Testis (tissue), 5 donors: ENCODE measurements at places on chromosomes 3 and 15. TPM values are rescaled to one million over a fixed set of nuclear protein-coding genes. Genes with fewer than 3 reads are reported as not detected.

DNA sequence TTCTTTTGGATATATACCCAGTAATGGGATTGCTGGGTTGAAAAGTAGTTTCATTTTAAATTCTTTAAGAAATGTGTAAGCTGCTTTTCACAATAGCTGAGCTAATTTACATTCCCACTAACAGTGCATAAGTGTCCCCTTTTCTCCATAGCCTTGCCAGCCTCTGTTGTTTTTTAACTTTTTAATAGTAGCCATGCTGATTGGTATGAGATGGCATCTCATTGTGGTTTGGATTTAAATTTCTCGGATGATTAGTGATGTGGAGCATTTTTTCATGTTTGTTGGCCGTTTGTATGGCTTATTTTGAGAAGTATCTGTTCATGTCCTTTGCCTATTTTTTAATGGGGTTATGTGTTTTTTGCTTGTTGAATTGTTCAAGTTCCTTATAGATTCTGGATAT is 444.3 kb upstream of the ATP11B start:
- H3K27ac ChIP-seq = no peak overlapping the region
- no peaks in the 10 kb centered on the region for H3K27me3 ChIP-seq
- no peak overlapping the region for H3K4me3 ChIP-seq
- H3K4me1 ChIP-seq = no peaks in the 10 kb centered on the region
- DNase-seq = no peak

DNA sequence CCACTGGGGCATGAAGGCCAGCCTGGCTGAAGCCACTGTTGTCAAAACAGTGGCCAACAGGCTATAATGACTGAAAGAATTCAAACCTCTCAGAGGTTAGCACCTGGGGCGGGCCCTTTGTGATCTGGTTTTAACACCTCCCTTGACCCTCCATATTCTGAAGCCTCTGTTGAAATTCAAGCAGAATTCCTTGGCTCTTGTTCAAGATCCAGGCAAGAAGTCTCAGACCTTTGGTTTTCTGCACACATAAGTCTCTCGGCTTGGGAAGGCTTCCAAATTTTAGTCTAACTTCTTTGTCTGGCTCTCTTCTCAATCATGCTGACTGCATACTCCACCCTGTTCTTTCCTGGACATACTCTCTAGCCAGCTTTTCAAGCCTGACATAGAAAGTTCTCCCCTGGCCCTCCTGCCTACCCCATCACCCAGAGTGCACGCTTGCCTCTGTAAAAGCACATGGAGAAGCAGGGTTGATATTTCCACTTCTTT is 144.5 kb downstream of the PDZRN3 start:
- H3K4me3 ChIP-seq = no peak overlapping the region
- no peaks in the 10 kb centered on the region for H3K4me1 ChIP-seq
- no peak for DNase-seq
- no peaks in the 10 kb centered on the region for H3K27me3 ChIP-seq

GRCh38 chr3:190595179-190595795 is 81.4 kb downstream of the IL1RAP start:
- no peaks in the 10 kb centered on the region for H3K4me1 ChIP-seq
- H3K27ac ChIP-seq = no peak overlapping the region
- no peak for DNase-seq

- no peak overlapping the region for H3K4me3 ChIP-seq
- no peaks in the 10 kb centered on the region for H3K27me3 ChIP-seq
- H3K27ac ChIP-seq = no peak overlapping the region
- H3K36me3 ChIP-seq = no peaks in the 10 kb centered on the region
- DNase-seq = no peak
Observed at GRCh38 chr3:138688871-138689299, 80.3 kb downstream of the FAIM start.

- H3K27ac ChIP-seq = no peak overlapping the region
- H3K27me3 ChIP-seq = no peaks in the 10 kb centered on the region
- no peaks in the 10 kb centered on the region for H3K4me1 ChIP-seq
Observed at GRCh38 chr3:43747641-43748040, 56.9 kb downstream of the ABHD5 start.

DNA sequence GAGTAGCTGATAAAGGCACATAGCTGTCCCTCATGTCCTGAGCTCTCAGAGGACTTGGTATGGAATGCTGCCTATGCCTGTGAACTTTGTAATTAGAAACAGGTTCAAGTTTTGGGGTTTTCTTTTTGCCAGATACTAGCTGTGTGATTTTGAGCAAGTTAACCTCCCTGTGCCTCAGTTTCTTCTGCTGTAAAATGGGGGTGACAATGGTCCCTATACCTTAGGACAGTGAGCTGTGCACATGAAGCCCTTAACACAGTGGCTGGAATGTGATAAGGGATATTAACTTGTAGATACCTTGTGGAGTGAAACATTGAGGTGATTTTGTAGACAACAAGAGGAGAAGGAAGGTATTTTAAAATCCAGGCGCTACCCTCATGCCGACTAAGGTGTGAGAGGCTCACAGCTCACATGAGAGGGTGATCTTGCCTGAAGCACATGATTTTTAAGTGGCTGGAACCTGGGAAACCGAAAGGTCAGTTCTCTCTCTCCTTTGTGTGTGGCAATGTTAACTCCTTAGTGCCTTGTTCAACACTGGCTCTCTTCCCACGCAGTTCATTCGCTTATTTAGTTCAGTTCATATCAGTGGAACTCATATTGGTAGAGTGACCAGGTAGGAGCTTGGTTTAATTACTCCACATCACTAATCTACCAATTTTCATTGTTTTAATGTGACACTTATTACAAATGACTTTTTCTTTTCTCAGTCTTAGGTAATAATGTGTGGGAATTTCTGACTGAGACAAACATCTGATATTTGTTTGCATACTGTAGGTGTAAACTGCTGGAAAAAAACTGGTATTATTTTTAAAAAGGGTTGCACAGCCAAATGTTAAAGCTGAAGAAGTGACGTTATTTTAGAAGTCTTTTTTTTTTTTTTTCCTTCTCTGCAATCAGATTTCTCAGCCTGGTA is 236.2 kb downstream of the ITPR1 start:
- H3K27me3 ChIP-seq = no peaks in the 10 kb centered on the region
- no peaks in the 10 kb centered on the region for H3K36me3 ChIP-seq
- H3K27ac ChIP-seq = no peak overlapping the region
- no peaks in the 10 kb centered on the region for H3K4me1 ChIP-seq
- no peak overlapping the region for H3K4me3 ChIP-seq

DNA sequence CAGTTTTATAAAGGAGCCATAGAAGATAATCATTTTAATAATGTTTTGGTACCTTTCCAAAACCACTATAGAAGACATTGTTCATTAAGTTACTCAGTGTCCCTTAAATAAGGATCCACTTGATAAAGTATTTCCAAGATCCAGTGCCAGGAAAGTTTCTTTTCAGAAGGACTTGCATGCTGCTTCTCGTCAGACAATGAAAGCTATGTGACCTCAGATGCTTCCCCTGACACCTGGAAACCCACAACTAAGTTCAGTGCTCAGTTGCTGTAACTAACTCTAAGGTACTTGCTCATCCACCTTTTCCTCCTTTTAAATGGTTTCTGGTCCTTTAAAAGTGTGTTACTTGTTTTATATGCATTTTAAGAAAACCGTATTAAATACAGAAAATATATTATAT is 7.3 kb downstream of the SSR3 start:
- no peak overlapping the region for H3K4me3 ChIP-seq
- peak; percentile 41 for DNase-seq
- H3K4me1 ChIP-seq = peaks cover 55% of the 10 kb centered on the region
- H3K36me3 ChIP-seq = no peaks in the 10 kb centered on the region
- peak overlapping the region; percentile 75 for H3K27ac ChIP-seq

- no peaks in the 10 kb centered on the region for H3K36me3 ChIP-seq
- H3K4me1 ChIP-seq = peaks cover 6% of the 10 kb centered on the region
- no peaks in the 10 kb centered on the region for H3K27me3 ChIP-seq
- H3K27ac ChIP-seq = no peak overlapping the region
- DNase-seq = no peak
Observed at GRCh38 chr15:82017656-82018055, 28.2 kb downstream of the MEX3B start.

DNA sequence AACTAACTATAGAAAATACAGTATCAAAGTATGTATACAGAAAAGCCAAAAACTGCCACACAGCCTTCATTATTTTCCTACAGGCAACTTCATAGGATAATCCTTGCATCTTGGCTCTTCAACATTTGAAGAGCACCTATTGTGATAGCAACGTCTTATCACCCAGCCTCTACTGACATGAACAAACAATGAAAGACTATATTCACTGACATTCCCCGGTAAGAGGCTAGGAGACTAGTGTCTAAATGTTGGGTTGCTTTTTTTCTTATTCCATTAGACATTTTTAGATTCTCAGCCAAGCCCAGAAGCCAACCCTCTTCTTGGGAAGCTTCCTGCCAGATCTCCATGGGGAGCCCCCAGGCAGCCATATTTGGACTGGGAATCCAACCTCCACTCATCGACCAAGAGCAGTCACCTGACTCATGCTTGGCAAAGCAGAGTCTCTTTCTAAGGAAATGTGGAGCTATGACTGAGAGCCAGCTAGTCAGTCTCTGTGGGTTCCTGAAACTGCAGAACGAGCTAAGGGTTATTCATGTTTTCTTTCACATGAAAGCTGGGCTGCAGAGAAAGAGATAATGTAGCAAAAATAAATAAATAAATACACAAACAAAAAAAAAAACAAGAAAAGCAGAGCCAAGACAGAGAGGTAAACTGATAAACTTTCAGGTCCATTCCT is 227.5 kb downstream of the MAGI1 start:
- DNase-seq = no peak
- H3K4me1 ChIP-seq = no peaks in the 10 kb centered on the region
- no peaks in the 10 kb centered on the region for H3K27me3 ChIP-seq

DNA sequence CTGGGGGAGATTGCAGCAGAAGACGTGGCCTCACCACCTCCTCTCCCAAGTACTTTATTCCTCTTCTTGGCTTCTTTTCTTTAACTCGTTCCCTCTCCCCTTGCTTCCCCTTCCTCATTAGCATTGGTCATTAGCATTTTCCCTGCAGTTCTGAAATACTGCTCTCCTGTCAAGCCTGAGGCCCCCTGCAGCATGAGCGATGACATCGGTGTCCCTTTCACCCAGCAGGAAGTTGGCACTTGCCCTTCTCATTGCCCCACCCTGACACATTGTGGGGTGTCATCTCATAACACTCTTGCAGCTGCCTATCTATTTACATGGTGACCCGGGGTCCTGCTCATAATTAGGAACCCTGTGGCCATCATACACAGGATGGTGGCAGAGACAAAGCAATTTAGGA is 167.1 kb downstream of the ARRDC4 start:
- H3K4me3 ChIP-seq = no peak overlapping the region
- H3K27me3 ChIP-seq = no peaks in the 10 kb centered on the region
- no peaks in the 10 kb centered on the region for H3K4me1 ChIP-seq
- H3K27ac ChIP-seq = no peak overlapping the region

DNA sequence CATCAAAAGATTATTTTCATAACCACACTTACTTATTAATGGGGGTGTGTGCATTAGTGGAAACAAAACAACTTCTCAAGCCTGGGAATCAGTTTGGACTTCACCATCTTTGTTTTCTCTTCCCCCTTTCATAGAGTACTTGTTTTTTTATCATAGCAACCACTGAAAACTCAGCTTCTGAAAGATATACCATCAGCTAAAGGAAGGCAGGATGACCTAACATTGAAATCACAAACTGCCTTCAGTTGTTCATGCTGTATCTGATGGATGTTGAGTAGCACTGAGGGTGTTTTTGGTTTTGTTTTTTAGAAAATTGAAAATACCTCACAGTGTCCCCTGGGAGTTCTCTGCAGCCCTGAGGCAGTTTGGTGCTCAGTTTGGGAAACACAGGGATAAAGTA is 46.5 kb downstream of the NEK10 start:
- DNase-seq = no peak
- H3K27ac ChIP-seq = no peak overlapping the region
- H3K36me3 ChIP-seq = no peaks in the 10 kb centered on the region
- H3K4me1 ChIP-seq = peaks cover 12% of the 10 kb centered on the region
- H3K4me3 ChIP-seq = no peak overlapping the region

DNA sequence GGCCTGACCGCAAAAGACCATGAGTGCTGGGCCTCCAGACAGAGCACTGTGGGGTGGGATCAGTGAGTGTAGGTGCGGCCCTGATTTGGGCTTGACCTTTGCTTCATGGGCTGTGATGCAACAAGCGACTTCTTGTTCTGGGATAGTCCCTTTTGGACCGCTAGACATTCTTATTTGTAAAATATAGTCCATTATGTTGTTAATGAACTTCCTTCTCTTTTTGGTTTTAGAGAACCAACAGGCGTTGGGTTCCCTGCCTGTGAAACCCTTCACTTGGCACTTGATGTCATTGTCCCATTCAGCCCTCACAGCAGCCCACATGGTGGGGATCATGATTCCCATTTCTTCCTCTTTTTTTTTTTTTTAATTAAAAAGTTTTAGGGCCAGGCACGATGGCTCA is 15.8 kb upstream of the TRH start:
- no peaks in the 10 kb centered on the region for H3K4me1 ChIP-seq
- no peak overlapping the region for H3K4me3 ChIP-seq
- H3K36me3 ChIP-seq = no peaks in the 10 kb centered on the region

DNA sequence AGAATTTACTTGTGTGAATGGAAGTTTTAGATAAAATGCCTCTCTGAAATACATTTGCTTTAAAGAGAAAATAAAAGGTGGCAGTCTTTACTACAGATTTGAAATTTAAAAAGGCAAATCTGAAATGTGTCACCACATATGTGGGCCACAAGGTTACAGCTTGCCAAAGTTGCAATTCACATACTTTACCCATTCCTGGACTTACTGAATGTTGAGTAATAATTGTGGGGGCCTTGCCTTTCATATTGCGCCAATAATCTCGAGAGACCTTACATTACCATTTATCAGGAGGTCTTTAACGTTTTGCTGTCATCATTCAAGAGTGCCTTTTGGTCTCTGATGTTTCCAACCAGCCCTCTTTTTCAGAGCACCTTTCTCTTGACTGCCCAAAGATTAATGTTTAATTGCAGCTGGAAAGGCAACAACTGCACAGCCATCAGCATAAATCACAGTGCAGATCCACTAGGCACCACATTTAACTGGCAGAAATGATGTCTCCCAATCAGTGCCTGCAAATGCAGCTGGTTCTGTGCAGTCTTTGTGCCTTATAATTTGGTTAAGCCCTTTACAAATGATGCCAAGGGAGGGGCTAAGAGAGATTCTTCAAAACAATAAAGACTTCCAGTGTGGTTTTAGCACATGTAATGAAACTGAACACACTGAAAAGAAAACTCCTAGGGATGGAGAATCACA is 206.8 kb downstream of the MAGI1 start:
- DNase-seq = no peak
- H3K4me1 ChIP-seq = no peaks in the 10 kb centered on the region
- H3K27me3 ChIP-seq = no peaks in the 10 kb centered on the region
- H3K36me3 ChIP-seq = no peaks in the 10 kb centered on the region

LRRC49 gene
- 19.9 TPM for total RNA-seq

ANKRD34C gene
- 0.08 TPM for total RNA-seq

SEMA3B gene
- 26.7 TPM for total RNA-seq

SLC12A1 gene
- total RNA-seq = 0.62 TPM

SLC2A2 gene
- total RNA-seq = not detected

FANCD2OS gene
- 25.8 TPM for total RNA-seq

CHL1 gene
- 9.0 TPM for total RNA-seq

CCDC54 gene
- total RNA-seq = 33.9 TPM
